ENCODE measurements at places on chromosomes 6 and 20. TPM values are rescaled to one million over a fixed set of nuclear protein-coding genes. Genes with fewer than 3 reads are reported as not detected.

Gene GMNN
- total RNA-seq = 4.2 TPM

Gene MYCT1
- 6.8 TPM for total RNA-seq

Gene BPIFB4
- total RNA-seq = not detected

Gene DOK5
- total RNA-seq = 13.3 TPM

Gene PAK5
- total RNA-seq = not detected

Gene ZNF512B
- total RNA-seq = 10.0 TPM

Gene MOCS1
- 24.2 TPM for total RNA-seq

Gene MTG2
- total RNA-seq = 56.5 TPM

Gene EDN1
- total RNA-seq = 3.7 TPM

Gene ISM1
- total RNA-seq = 1.0 TPM

Gene RAB44
- total RNA-seq = not detected

Gene AGPAT4
- 0.34 TPM for total RNA-seq

Gene ZBP1
- total RNA-seq = not detected

Gene APOM
- total RNA-seq = 2.4 TPM

Gene RPL7L1
- total RNA-seq = 70.4 TPM

Gene PCIF1
- total RNA-seq = 37.5 TPM

Gene HSPA1A
- total RNA-seq = 241 TPM

Gene POM121L2
- not detected for total RNA-seq

Gene SLC26A8
- 0.15 TPM for total RNA-seq

Gene PPP1R14C
- total RNA-seq = 22.5 TPM

Gene MEP1A
- not detected for total RNA-seq

Gene SRC
- total RNA-seq = 2.4 TPM

Gene PTGIS
- total RNA-seq = 26.5 TPM

Gene LPA
- 0.17 TPM for total RNA-seq

Gene C20orf202
- total RNA-seq = 0.32 TPM

Gene ECT2L
- total RNA-seq = not detected

Gene ID4
- 2.2 TPM for total RNA-seq

Measured in psoas muscle (tissue), 8 donors.